H1 (cell line): ENCODE measurements at places on chromosomes 2 and 18. TPM values are rescaled to one million over a fixed set of nuclear protein-coding genes. Genes with fewer than 3 reads are reported as not detected.

PAX3 gene
- not detected in 2 replicates for total RNA-seq

TMEM247 gene
- not detected in 2 replicates for total RNA-seq

FOXD4L1 gene
- total RNA-seq, result not detected in 2 replicates

IL18R1 gene
- 0.54 TPM in 1 of 2 replicates, not detected in the other for total RNA-seq

DNA sequence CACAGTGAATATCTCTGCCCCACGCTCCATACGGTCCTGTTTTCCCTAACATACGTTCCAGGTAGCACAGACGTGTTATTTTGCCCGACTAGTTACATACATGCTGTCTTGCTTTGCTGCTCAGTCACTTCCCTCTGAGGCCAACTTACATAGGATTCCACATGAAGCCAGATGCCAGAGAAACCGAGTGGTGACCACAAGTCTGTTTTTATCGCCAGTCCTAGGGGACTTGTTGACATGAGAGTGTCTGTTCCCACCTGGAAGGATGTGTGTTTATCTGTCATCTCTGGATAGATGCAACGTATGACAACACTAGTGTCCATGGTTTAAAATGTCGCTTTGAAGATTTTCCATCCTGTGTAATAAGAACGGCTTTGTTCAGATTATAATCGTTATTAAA lies 32.6 kb downstream of the PMAIP1 start:
- no peaks in the 10 kb centered on the region for H3K4me1 ChIP-seq
- no peak overlapping the region for H3K27ac ChIP-seq
- H3K4me3 ChIP-seq, result no peak overlapping the region
- H3K36me3 ChIP-seq, result no peaks in the 10 kb centered on the region
- no peaks in the 10 kb centered on the region for H3K27me3 ChIP-seq

DNA sequence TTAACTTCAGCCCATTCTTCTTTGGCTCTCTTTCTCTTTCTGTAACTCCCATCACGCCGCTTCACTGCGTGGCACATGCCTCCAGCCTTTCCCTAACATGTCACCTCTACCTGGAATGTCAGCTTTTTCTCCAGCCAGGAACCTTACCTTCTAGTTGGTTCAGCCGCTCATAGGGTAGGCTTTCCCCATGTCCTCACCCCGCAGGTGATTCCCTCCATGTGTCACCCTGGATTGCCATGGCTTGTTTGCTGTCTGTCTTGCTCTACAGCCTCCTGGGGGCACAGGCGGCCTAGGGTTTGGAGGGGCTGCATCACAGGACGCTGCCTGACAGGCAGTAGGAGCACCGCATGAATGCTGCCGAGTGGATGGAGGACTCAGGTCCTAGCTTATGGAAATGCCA lies 39.2 kb downstream of the ARHGEF4 start:
- no peaks in the 10 kb centered on the region for H3K27me3 ChIP-seq
- no peak overlapping the region for H3K4me3 ChIP-seq
- H3K27ac ChIP-seq, result no peak overlapping the region
- H3K4me1 ChIP-seq, result no peaks in the 10 kb centered on the region
